ENCODE measurements at places on chromosomes 16 and 17. TPM values are rescaled to one million over a fixed set of nuclear protein-coding genes. Genes with fewer than 3 reads are reported as not detected.

The NPIPB12 gene
- 83.8 TPM for total RNA-seq

The CACNG5 gene
- not detected for total RNA-seq

The TMC8 gene
- total RNA-seq, result 301 TPM

GRCh38 chr17:34865716-34866115 lies 95.5 kb downstream of the CCT6B start:
- DNase-seq, result no peak

- no peak for DNase-seq
These were observed 99.7 kb downstream of the CBLN1 start for GRCh38 chr16:49181791-49182518.

- no peak for DNase-seq
These were observed 368.1 kb downstream of the C16orf95 start for GRCh38 chr16:86949116-86949515.

DNA sequence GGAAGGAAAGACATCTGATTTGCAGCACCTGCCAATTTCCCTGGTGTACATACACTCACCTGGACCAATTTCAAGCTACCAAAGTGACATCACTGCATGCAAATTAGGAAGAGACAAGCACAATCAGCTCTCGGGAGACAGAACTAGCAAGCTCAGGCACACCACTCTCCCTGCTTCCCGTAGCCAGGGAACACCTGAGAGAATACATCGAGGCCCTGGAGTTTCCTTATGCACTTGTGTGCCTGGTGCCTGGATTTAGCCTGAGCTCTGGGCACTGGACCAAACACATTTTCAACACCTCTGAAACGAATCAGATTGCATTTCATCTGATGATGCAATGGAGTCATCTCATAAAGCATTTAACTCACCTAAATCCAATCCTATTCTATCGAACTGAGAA lies 110.5 kb downstream of the HS3ST2 start:
- DNase-seq, result no peak
